ENCODE measurements at places on chromosomes 3 and 15.
A peak's percentile ranks its signal among the peaks of the same experiment; 100 is the strongest.

DNA sequence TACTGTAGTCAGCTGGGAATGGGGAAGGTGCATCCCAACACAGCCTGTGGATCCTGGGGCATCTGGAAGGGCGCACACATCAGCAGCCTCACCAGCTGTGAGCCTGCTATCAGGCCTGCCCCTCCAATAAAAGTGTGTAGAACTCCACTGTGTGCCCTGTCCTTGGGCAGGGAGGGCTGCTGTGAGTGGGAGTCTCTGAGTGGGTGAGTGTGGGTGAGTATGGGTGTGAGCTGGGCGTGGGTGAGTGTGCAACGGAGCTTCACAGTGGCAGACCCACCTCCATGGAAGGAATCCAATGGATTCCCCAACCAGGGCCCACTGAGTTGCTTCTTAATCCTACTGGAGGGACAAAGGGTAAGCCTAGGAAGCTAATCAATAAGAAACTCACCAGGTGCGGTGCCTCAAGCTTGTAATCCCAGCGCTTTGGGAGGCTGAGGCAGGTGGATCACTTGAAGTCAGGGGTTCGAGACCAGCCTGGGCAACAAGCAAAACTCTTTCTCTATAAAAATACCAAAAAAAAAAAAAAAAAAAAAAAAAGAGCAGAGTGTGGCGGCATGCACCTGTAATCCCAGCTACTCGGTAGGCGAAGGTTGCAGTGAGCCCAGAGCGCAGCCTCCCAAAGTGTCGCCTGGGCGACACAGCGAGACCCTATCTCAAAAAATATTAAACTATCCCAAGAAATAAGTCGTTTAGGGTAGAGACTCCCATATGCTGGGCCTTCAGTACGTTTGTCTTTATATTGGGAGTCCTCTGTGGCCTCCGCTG, 555 bp upstream of the RCCD1 start:
- no peak for DNase-seq

DNA sequence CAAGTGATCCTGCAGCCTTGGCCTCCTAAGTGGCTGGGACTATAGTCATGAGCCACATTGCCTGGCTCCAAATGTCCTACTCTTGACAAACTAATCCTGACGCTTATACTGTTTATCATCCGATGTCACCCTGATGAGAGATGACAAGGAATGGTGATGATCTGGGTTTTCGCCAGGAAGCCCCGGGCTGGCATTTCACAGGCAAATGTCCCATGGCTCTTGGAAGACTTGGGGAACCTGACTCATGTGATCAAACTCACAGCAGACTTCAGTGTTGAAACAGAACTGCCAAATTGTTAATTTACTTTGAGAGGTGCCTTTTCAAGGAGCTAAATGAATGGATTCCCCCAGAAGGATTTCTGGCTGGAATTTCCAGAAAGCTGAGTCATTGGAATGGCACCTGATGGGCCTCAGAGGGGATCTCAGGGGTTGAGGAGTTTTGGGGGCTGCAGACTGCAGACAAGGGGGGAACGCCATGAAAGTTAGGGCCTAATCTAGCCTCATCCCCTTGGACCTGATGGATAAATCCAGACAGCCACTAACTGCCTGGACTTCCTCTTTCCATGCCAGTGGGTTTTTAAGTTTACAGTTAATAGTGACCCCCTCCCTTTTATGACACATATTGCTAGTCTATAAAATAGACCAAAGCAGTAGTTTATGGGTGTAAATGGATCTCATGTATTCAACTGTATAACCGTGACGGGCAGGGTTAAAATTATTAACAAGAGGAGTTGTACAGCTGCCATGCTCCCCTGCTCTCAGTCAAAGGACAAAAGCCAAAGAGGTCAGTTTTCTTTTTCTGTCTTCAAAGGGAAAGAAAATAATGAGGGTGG, 146.6 kb downstream of the CHSY1 start:
- no peak for DNase-seq

- DNase-seq: no peak
These were observed 11.5 kb upstream of the GATA2 start for GRCh38 chr3:128504533-128504915.

GRCh38 chr3:28907616-28908015, 373.3 kb upstream of the RBMS3 start:
- DNase-seq: no peak

- DNase-seq: no peak
These were observed 39.2 kb downstream of the HMCES start for GRCh38 chr3:129317848-129318247.

- no peak for DNase-seq
These were observed 59.0 kb upstream of the PLXNA1 start for GRCh38 chr3:126923895-126924294.

DNA sequence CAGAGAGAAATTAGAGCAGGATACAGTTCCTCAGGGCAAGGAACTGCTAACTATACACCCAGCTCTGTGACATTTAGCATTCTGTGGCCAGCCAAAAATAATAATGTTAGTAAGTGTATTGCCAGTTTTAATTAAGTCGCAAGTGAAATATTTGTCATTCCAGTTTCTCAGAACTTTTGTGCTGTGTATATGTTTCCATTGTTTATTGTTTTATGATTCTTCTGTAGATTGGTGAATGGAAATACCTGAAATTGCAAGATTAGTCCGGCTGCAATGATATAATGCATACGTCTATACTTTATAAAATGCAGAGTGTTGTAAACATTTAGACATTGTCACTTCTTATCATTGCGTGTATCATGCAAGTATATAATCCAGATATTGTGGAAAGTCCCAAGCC, 351.3 kb upstream of the GRM7 start:
- no peak for DNase-seq

DNA sequence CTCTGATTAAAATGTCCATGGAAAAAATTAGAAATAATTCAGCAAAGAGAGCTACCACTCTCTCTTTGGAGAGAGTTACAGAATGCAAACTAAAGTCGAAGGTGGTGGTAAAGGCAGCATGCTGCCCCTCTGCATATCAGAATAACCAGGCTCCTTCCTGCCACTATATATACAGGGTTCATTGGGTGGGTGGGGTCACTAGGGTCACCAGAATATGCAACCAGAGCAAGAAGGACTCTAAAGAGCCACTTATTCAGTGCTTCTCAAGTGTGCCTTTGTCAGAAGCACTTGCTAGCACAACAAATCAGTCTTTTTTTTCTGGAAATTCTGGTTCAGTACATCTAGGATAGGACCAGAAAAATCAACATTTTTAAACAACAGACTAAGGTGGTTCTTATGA, 70.0 kb downstream of the MTHFS start:
- no peak for DNase-seq

GRCh38 chr3:110234831-110235230, 836.8 kb upstream of the NECTIN3 start:
- DNase-seq: no peak

DNA sequence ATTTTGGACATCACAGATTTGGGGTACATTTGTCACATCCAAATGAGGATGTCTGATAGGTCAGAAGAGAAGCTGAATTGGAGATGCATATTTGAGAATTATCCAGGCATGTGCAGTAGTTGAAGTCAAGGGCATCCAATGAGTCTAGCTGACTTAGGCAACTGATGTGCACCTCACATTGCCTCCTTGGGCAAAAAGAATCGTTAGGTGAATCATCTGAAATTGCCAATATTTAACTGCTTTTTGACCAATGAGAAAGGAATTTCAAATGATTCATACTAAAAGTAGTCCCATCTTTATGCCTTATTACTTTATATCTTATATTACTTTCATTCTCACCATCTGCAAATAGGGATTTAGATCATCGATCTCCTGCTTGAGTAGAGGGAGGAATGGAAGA, 117.7 kb downstream of the CD47 start:
- no peak for DNase-seq

DNA sequence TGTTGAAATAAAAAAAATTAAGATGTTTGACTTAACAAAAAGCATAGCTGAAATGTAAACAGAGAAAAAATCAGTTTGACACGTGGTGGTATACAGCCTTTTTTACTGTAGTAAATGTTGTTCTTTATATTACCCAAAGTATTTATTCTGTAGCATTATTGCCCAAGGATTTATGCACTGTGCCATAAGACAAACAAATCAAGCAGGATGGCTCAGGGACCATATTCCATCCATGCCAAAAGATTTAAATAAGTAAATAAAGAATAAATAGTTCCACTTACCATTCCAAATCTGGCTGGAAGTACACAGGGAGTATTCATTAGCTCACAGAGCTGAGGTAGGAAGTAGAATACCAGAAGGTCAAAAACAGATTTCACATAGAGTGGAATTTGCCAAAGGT, 666.7 kb upstream of the CADM2 start:
- no peak for DNase-seq

GRCh38 chr3:171460725-171461524, 720 bp upstream of the TNIK start:
- peak; percentile 86 for DNase-seq

- DNase-seq: no peak
These were observed 193.8 kb downstream of the ABHD5 start for GRCh38 chr3:43884581-43884980.
